HCT116 (cell line): ENCODE measurements at places on chromosomes 3 and 15.

DNA sequence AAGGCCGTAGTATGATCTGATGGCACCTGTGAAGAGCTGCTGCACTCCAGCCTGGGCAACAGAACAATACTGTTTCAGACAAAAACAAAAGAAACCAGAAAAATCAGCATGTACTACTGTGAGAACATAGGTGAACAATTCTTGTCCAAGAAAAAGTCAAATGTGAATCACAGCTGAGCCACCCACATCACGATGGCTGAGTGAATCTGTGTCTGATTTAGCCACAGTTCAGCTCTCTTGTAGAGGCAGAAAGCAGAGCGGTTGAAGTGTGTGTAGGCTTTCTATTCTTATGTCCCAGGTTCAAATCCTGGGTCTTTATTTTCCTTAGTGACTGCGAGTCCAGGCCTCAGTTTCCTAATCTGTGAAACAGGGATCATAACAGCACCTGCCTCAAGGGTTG, 4.4 kb upstream of the FURIN start:
- no peak for DNase-seq

- no peak for DNase-seq
Observed at GRCh38 chr3:113531826-113532697, at the start of gene SIDT1. SIDT1 (plus strand) TSS chr3:113532555; CDS start chr3:113533022, 467 bp downstream.

DNA sequence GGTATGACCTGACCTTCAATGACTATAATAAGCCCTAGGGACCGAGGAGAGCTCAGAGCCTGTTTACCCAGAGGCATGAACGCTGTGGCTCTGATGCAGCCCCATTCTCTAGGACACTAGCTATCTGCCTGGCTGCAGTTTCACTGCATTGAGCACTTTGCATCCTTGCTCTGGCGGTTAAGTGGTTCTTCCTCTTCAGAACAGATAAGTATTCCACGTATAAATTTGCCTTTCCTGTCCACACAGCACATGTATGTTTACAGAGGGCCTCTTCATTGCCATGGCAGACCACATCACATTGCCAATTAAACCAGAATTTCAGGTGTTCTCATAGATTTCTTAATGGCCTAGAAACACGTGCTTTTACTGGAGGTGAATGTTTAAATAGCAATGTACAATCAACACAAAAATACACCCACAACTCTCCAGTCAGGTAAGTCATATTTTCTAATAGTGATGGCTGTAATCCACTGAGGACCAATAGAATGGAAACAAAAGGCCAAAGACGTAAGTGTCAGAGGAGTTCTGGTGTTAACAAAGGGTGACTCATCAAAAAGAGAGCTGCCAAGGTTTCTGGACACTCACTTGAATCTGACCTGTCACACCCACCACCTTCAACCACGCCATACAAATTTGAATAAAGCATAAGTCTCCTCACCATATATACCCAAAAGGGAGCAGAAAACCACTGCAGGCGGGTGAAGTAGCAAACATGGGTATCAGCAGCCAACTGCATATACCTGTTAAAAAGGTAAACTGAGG, 553.4 kb downstream of the OCA2 start:
- no peak for DNase-seq

DNA sequence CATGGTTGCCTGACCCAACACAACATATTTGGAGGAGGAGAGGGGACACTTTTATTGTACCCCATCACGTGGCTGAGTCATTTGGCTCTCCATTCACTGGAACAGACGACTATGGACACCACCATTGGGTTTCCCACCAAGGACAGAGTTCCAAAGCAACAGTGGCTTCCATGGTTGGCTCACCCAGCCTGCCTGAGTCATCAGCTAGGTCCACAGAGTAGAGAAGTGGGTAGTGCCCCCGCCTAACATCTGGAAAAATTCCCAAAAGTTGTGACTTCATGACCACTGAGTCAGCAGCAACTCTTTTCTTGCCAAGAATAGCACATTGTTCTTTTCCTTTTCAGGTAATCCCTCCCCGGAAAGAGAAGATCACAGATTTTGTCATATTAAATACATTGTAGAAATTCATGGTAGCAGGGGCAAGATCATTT, 3.0 kb upstream of the PPP1R2 start:
- DNase-seq: peak; percentile 86

- DNase-seq: no peak
Observed at GRCh38 chr15:95362306-95362705, 968.2 kb upstream of the NR2F2 start.

DNA sequence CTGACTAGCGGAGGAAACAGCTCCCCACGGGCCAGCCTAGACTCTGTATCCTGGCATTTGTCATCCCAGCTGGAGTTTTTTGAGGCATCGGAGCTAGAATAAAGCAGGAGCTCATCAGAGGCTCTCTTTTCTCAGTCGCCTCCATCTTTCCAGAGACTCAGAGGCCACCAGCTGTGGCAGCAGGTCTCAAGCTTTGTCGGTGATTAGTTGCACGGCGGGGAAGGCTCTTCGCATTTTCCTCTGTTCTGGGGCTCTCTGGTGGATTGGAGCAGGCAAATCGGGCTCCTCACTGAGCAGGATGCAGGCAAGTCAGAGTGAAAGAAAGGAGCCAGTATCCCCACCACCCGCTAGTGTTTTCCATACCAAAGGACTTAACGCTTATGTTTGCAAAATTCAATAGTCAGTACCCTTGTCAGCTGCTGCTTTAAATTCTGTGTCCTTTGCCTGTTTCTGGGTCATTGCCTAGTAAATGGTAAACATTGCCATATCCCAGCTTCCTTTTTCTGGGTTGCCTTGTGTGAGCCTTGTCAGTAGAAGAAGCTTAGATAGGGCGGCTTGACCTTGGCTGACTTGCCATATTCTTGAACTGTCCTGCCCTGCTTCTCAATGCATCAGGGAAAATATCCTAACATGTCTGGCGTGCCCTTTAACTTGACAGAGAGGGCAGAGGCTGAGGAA, 127.1 kb downstream of the PTPRG start:
- DNase-seq: no peak
